Naive thymus-derived CD8-positive, alpha-beta T cell (primary cell): ENCODE measurements at places on chromosomes 7 and 10. TPM values are rescaled to one million over a fixed set of nuclear protein-coding genes. Genes with fewer than 3 reads are reported as not detected.

CASTOR2 gene
- polyA plus RNA-seq: 0.66 TPM

ZCCHC24 gene
- 0.65 TPM for polyA plus RNA-seq

TAS2R4 gene
- polyA plus RNA-seq: not detected

VWDE gene
- polyA plus RNA-seq: not detected

SLC37A3 gene
- 9.6 TPM for polyA plus RNA-seq
